ENCODE measurements at places on chromosomes 12 and 14.

- no peaks in the 10 kb centered on the region for H3K36me3 ChIP-seq
- no peak overlapping the region for H3K4me3 ChIP-seq
- H3K27me3 ChIP-seq = no peaks in the 10 kb centered on the region
- no peaks in the 10 kb centered on the region for H3K4me1 ChIP-seq
- no peak overlapping the region for H3K27ac ChIP-seq
Measured at GRCh38 chr12:68080577-68080976, 79.0 kb downstream of the IFNG start.

- H3K36me3 ChIP-seq = peaks cover 4% of the 10 kb centered on the region
- H3K27me3 ChIP-seq = no peaks in the 10 kb centered on the region
- H3K4me3 ChIP-seq = no peak overlapping the region
- peaks cover 48% of the 10 kb centered on the region for H3K4me1 ChIP-seq
- H3K27ac ChIP-seq = no peak overlapping the region
Measured at GRCh38 chr14:69685218-69685616, 73.8 kb downstream of the SUSD6 start.

DNA sequence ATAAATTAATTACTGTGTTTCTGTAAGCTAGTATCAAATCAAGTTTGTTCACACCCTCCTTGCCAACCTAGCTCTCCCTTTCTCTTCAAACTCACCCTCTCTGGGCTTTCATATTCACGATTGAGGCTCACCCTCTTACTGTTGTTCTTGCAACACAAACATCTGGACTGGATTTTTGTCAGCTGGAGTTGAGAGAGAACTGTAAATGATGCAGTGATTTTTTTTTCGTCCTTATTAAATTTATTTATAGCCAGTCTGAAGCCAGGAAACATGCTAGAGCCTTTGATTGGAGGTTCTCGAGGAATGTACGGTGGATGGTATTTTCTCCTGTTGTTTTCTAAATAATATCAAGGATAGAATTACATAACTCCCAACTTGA, 485.1 kb downstream of the ZFP36L1 start:
- no peaks in the 10 kb centered on the region for H3K27me3 ChIP-seq
- H3K36me3 ChIP-seq = no peaks in the 10 kb centered on the region
- H3K27ac ChIP-seq = no peak overlapping the region
- no peak overlapping the region for H3K4me3 ChIP-seq
- no peak for DNase-seq

DNA sequence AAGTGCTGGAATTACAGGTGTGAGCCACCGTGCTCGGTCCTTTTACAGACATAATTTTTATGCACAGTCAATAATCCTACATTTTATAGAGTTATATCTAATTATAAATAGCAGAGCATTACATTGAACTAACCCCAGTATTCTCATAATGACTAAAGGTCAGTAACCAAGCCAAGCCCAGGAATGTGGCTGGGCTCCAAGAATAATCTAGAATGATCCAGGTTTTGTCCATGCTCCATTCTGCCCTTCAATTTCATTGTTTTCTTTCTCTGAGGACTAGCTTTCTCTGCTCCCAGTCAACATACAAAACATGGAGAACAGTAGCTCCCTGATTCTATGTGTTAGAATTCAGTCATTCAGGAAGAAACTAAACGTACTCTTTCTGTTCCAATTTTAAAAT, 92.1 kb upstream of the KRR1 start:
- H3K4me3 ChIP-seq = no peak overlapping the region
- no peaks in the 10 kb centered on the region for H3K36me3 ChIP-seq
- DNase-seq = no peak
- H3K27ac ChIP-seq = no peak overlapping the region
- no peaks in the 10 kb centered on the region for H3K4me1 ChIP-seq
- H3K27me3 ChIP-seq = no peaks in the 10 kb centered on the region

DNA sequence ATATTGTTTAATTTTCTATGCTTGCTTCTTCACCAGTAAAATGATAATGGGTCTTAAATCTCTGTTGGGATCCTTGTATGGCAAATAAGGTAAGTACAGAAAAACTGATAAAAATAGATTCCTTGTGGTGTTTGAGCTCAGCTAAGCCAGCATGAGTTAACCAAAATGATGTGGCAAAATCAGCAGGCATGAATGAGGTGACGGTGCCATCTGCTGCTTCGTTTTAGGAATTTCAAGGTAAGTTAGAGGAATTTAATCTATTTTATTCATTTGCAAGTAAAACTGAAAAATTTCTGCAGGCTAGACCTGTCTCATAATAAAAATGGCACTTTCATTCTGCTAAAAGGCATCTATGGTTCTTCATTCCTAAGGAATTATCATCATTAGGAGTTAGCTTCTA, 10.0 kb upstream of the CLEC7A start:
- peak; percentile 94 for DNase-seq
- H3K36me3 ChIP-seq = no peaks in the 10 kb centered on the region
- H3K4me1 ChIP-seq = peaks cover 2% of the 10 kb centered on the region
- H3K4me3 ChIP-seq = no peak overlapping the region
- H3K27me3 ChIP-seq = no peaks in the 10 kb centered on the region
- no peak overlapping the region for H3K27ac ChIP-seq

DNA sequence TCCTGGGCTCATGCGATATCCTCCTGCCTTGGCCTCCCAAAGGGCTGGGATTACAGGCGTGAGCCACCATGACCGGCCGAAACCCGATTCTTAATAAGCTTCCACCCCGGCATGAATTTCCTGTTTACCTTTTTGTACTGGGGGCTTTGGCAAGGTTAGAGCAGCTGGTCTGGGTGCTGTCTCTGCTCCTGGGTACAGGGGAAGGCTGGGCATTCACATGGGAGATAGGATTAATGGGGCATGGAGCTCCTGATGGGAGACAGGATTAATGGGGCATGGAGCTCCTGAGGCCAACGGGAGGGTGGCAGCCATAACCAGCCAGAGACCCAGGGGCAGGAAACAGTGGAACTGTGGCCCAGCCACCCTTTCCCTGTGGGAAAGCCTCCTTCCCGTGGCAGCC, 69.5 kb upstream of the DICER1 start:
- H3K27me3 ChIP-seq = no peaks in the 10 kb centered on the region
- DNase-seq = no peak
- no peak overlapping the region for H3K27ac ChIP-seq
- H3K4me3 ChIP-seq = no peak overlapping the region
- H3K4me1 ChIP-seq = no peaks in the 10 kb centered on the region
- H3K36me3 ChIP-seq = no peaks in the 10 kb centered on the region

DNA sequence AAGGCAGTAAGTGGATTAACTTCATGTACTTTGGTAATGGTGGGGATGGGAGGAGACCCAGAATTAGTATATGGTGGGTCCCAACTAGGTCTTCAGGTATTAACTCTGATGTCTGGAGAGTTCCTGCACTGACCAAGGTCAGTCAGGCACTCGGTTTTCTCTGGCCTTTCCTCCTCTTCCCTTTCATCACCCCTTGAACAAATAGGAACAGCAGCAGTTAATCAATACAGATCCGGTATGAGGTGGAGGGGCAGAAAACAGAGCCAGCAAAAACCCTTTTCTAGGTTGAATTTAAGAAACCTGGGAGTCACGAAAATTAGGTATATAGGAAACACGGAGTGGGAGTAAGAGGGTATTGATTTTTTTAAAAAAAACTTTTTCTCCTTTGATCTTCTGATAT, 4.0 kb downstream of the PFKM start:
- H3K4me1 ChIP-seq = peaks cover 15% of the 10 kb centered on the region
- no peaks in the 10 kb centered on the region for H3K27me3 ChIP-seq
- H3K27ac ChIP-seq = no peak overlapping the region
- peaks cover 21% of the 10 kb centered on the region for H3K36me3 ChIP-seq

- H3K4me1 ChIP-seq = no peaks in the 10 kb centered on the region
- H3K27ac ChIP-seq = no peak overlapping the region
- no peaks in the 10 kb centered on the region for H3K27me3 ChIP-seq
- no peak for DNase-seq
- no peak overlapping the region for H3K4me3 ChIP-seq
- no peaks in the 10 kb centered on the region for H3K36me3 ChIP-seq
Measured at GRCh38 chr14:54667026-54667744, 100.3 kb downstream of the SAMD4A start.

- no peaks in the 10 kb centered on the region for H3K36me3 ChIP-seq
- H3K27me3 ChIP-seq = no peaks in the 10 kb centered on the region
- no peak overlapping the region for H3K27ac ChIP-seq
- H3K4me1 ChIP-seq = no peaks in the 10 kb centered on the region
- DNase-seq = no peak
Measured at GRCh38 chr12:50845021-50845647, 2.4 kb downstream of the TMPRSS12 start.

DNA sequence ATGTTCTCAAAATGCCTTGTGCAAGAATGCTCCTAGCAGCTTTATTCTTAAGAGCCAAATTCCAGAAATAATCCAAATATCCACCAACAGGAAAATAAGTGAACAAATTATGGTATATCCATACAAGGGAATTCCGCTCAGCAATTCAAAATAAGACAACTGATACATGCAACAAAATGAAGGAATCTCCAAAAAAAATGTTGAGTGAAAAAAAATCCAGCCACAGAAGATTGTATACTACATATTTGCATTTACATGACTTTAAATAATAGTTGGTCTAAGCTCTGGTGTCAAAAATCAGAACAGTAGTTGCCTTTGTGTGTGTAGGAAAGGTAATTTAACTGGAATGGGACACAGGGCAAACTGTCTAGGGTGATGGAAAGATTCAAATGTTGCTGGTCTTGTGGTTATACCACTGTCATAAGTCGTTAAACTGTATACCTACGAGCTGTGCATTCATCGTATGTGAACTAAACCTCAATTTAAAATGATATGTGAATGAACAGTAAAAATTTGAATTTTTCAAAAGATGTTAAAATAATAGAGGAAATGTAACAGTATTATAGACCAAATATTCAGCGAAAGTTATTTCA, 3.2 kb downstream of the CD69 start:
- no peak for DNase-seq
- no peaks in the 10 kb centered on the region for H3K27me3 ChIP-seq
- peaks cover 51% of the 10 kb centered on the region for H3K4me1 ChIP-seq
- H3K4me3 ChIP-seq = peak overlapping the region; percentile 94

DNA sequence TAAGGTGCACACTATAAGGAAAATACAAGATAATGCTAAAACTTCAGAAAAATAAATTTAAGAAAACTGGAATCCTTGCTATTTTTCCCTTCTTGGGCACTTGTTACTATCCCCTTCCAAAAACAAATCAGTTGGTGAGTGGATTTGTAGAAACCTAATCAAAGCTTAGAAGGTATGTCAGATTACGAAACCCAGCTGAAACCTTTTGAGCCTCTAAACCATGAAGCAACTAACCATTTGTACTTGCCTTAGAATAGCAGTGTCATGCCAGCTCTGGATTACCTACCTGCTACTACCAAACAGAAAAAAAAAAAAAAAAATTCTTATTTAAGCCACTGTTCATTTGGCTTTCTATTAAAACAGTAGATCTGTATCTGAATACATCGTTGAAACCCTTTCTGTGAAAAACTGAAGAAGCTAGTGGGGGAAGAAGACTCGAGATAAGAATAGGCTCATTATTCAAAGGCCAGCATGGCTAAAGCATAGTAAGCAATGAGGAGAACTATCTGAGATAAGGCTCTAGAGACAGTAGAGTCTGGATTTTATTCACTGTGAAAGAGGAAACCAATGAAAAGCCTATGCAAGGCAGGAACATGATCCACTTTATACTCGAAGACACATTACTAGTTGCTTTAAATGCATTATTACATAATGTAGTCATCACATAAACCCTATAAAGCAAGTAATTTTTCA, 30.2 kb downstream of the OSBPL8 start:
- no peak overlapping the region for H3K27ac ChIP-seq
- H3K4me3 ChIP-seq = no peak overlapping the region
- H3K4me1 ChIP-seq = peaks cover 16% of the 10 kb centered on the region
- no peak for DNase-seq

DNA sequence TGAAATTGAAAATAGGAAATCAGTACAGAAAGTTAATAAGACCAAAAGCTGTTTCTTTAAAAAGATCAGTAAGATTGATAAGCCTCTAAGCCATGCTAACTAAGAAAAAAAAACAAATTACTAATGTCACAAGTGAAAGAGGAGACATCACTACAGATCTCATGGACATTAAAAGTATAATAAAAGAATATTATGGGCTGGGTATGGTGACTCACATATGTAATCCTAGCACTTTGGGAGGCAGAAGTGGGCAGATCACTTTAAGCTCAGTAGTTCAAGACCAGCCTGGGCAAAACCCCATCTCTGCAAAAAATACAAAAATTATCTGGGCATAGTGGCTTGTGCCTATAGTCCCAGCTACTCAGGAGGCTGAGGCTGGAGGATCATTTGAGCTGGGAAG, 30.5 kb downstream of the B4GALNT3 start:
- no peak for DNase-seq
- H3K27ac ChIP-seq = no peak overlapping the region
- no peak overlapping the region for H3K4me3 ChIP-seq
- no peaks in the 10 kb centered on the region for H3K4me1 ChIP-seq

DNA sequence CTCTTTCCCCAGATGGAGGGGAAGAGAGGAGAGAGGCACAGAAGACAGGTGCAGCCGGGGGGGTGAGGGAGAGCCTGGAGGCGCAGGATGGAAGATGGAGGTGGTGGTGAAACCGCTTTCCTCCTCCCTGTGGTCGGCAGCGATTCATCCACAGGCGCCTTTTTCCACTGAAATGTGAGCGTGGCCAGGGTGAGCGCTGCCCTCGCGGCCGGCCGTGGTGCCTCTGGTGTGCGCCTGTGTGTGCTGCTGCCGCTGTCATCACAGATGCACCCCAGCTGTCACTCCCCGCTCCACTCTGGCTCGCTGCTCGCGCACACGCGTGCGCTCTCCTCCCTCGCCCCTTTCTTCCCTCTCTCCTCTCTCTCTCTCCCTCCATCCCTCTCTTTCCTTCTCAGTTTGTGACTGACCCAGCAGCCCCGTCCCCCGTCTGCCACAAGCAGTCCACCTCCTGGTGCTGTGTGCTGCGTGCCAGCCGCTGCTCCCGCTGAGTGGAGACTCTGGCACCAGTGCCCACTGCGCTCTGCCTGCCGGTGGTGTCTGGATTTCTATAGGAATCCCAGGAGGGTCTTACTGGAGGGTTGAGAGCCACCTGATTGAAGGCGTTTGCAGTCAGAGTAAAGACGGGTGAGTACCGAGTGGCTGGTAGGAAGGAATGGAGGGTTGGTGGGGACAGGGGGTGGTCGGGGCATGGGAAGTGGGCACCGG, at the start of gene LRTM2:
Gene LRTM2, plus strand, starts transcription at position 375 of the 705 bp plus-strand sequence. CDS start 7,584 bp downstream, outside the sequence.
- no peak for DNase-seq
- peaks cover 5% of the 10 kb centered on the region for H3K4me1 ChIP-seq
- H3K27me3 ChIP-seq = peaks cover 24% of the 10 kb centered on the region
- H3K36me3 ChIP-seq = no peaks in the 10 kb centered on the region
- no peak within 1 kb of the TSS for H3K4me3 ChIP-seq
- H3K27ac ChIP-seq = no peak within 1 kb of the TSS

DNA sequence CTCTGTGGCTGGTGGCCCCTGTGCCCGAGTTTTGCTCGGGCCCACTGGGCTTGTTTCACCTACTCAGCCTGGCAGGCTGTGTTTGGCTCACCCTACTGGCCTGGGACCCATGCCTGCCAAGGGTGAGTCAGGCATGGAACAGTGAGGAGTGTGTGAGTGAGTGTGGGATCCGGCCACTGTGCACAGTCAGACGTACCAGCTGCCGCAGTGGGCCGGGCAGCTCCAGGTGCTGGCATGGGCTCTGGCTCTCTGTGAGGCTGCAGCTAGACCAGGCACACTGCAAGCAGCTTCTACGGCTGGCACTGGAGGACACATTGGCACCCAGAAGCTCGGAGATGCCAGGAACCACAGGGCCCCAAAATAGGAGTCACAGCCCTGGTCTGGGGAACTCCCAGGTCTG, 40.6 kb downstream of the HSD17B6 start:
- H3K4me1 ChIP-seq = no peaks in the 10 kb centered on the region
- no peak for DNase-seq
- no peaks in the 10 kb centered on the region for H3K36me3 ChIP-seq

Data from common myeloid progenitor, CD34-positive (primary cell).